ENCODE measurements at places on chromosomes 3 and 15.

GRCh38 chr15:99970891-99971430 is 237.7 kb upstream of the LYSMD4 start:
- DNase-seq = no peak

DNA sequence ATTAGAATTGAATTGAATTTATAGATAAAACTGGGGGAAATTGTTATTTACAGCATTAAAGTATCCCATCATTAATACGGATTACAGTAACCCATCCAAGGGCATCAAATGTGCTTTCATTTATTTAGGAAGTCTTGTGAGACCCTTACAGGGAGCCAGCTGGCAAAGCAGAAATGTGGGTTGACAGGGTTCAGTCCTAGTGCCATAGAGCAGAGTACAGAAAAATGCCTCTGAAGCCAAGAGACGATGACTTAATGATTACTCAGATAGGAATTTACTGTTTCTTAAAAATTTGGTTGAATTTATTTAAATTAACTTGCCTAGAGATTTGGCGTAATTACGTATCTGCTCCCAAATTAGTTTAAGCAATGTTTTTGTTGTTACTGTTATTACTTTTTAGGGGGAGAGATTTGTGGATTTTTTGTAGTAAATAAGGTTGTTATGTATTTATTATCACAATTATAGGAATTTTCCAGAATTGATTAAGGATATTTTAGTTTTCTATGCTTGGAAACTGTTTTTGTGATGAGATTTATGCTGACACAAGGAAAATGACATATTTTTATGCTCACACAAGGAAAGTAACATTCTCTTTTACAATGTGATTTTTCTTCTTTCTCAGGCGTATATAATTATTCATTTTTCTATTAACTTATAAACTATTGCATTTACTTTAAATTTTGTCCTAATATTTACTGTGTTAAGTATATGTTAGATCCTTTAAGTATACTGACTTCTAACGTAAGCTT is 152.0 kb downstream of the EPHA6 start:
- DNase-seq = no peak

DNA sequence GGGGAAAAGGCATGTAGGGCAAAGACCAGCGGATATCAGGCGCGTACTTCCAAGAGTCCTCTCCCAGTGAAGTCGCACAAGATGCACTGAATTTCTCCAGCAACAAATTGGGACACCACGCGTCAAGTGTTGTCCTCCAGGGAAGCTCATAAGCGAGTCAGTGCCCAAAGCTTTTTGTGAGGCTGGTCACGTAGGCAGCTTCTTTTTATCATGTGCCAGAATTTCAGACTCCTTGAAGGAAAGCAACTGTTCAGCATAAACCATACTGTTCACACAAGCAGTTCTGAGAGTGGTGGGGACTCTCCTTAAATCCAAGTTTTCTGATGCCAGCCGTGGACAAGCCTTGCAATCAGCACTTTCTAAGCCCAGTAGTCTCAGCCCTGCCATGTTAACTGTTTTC is 10.1 kb upstream of the FSTL1 start:
- DNase-seq = no peak

GRCh38 chr15:47756872-47757271 is 39.6 kb downstream of the SEMA6D start:
- peak; percentile 41 for DNase-seq

GRCh38 chr15:62085740-62086139 is 19.0 kb downstream of the C2CD4A start:
- no peak for DNase-seq

GRCh38 chr3:186075489-186075888 is 33.4 kb downstream of the ETV5 start:
- no peak for DNase-seq

DNA sequence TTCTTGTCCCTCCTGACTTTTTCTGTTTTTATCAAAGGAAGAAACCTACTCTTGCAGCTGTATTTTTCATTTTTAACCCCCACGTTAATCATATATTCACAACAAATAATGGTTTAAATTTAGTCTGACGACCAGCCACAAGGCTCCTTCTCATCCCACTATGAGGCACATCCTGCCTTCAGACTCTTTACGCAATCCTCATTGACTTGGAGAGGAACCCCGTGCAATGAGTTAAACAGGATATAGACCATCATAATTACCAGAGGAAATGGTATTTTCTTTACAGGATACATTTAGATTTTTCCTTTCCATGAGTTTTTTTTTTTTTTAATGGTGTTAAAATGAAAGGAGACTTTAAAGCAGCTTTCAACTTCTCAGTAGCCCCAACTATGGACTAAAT is 68.5 kb downstream of the WWTR1 start:
- DNase-seq = peak; percentile 85

GRCh38 chr3:136239094-136239493 is 11.0 kb upstream of the PCCB start:
- no peak for DNase-seq

DNA sequence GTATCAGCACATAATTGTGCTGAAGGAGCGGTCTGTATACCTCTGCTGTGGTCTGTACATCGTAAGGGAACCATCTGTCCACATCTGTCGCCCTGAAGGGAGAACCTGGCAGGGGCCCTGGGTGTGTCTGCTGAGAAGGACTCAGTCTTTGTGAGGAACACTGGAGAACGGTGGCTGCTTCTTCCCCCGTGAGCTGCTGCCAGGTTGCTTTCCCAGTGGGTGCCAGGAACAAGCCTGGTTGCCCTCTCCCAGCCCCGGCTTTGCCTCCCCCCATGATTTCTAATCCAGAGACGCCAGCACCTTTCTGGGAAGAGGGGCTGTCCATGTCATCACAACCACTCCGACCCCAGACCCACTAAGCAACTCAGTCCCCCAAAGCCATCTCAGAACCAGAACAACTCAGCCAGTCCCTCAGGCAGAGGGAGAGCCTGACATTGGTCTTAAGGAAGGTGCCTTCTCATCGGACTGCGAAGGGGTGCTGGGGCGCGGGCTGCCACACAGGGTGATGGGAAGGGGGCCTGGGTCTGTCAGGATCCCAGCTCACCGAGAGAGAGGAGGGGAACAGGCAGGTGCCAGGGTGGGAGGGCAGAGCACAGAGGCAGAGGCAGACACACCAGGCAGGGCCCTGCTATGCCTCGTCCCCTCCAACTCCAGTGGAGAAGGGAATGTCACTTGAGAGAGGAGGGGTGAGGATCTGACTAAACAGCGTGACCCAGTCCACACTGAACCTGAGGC is 8.5 kb downstream of the TNK2 start:
- no peak for DNase-seq

GRCh38 chr3:25610779-25611178 is 53.9 kb downstream of the TOP2B start:
- no peak for DNase-seq

GRCh38 chr3:110164632-110165369 is 827.5 kb upstream of the DPPA4 start:
- DNase-seq = no peak

DNA sequence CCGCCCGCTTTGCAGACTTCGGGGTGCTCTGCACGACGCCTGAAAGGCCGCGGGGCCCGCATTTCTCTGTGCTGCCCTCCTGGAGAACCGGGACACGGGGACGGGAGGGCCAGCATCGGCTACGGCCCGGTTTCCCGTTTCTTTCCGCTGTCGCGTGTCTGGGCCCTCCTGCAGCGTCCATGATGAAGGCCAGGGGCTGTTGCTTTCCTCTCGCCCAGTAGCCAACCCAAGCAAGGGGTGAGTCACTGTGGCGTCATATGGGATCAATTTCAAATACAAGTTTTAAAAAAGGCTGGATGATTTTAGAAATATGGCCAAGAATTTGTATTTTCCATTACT is 435 bp downstream of the SLC35G2 start:
- DNase-seq = no peak

GRCh38 chr15:42144841-42145375 is 11.5 kb downstream of the PLA2G4F start:
- DNase-seq = no peak

DNA sequence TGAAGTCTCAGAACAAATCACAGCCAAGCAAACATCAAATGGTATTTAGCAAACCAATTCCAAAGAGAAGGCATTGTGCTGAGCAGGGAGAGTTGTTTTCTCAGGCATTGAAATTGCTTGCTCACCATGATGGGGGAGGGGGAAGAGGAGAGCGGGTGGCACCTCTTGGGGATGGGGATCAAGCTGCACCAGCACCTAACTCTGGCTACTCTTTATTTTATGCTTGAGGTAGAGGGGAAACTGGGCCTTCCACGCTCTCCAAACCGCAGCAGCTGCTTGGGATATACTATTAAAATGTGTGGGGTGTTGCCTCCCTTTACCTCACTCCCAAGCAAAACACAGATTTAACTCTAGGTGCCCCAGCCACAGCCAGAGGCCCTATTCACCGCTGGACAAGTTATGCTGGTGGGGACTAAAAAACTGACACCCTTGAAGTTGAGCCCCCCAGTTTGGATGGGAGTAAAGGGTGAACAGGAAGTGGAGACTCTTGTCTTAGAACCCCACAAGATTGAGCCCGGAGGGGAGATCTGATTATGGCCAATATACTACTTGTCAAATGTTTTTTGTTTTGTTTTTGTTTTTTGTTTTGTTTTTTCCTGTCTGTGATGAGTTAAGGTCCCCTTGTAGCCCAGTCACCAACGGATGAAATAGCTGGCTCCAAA is 5.0 kb upstream of the FOXB1 start:
- DNase-seq = no peak

DNA sequence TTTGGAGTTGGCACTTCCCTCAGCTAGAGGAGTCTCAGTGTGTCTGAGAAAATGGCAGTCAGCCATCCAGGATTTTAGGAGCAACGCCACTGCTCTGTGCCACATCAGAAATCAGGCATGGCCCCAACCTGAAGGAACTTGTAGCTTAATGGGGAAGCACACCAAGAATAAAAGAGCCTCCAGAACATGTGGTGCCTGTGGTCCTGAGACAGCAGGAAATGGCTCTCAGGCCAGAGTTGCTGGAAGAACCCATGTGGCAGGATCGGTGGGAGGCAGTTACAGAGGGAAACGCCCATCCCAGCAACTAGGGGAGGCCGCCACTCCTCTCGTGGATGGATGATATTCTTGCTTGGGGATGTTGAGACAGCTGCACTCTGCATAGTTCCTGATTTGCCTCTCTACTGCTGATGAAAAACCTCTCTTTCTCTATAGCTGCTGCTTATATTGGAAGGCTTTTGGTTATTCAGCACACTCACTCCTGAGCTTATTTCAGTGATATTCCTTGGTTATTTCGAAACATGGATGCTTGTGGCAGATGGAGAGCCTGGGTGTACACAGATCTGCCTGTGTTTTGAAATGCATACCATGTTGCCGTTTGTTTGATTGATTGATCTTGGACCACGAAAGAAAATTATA is 52.4 kb downstream of the KLHL25 start:
- DNase-seq = no peak

DNA sequence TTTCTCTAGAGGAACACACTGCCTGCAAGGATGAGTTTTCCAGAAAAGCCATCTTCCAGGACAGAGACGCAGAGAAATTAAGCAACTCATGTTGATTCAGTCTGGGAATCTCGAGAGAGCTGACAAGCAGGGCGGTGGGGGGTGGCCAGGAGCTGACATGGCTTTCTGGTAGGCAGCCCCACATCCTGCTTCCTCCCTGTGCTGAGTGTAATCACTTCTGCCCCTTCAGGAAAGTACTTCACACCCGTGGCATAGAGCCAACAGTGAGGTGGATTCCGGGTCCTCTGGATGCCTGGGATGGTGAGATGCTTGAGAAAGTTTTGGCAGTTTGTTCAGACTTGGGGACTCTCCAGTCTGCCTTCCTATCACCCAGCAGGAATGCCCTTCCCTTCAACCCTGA is 221.1 kb downstream of the SLCO3A1 start:
- no peak for DNase-seq

DNA sequence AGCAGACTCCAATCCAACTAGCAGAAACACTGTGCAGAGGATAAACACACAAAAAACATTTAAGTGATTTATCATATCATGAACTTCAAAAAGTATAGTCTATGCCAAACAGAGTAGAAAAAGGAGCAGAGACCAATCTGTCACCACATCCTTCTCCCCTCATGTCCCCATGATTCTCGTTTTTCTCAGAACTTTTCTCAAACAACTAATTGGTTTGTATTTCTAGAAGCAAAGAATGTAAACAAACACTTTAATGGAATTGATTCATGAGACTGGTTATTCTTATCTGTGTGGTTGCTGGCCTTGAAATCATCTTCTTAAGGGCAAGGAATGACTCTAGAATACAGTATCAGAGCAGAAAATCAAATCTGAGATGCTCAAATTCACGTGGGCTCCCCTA is 294.2 kb upstream of the THBS1 start:
- DNase-seq = no peak

DNA sequence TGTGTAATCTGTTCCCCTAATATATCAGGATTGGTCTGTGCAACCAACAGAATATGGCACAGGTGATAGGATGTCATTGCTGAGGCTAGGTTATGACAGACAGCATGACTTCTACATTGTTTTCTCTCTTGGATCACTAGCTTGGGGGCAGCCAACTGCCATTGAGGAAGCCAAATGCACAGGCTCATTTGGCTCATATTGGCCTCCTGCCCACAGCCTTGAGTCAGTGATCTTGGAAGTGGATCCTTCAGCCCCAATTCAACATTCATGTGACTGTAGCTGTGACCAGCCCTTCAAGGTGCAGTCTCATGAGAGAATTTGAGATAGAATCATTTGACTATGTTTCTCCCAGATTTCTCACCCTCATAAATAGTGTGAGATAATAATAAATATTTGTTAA is 675.6 kb downstream of the GRM7 start:
- no peak for DNase-seq

DNA sequence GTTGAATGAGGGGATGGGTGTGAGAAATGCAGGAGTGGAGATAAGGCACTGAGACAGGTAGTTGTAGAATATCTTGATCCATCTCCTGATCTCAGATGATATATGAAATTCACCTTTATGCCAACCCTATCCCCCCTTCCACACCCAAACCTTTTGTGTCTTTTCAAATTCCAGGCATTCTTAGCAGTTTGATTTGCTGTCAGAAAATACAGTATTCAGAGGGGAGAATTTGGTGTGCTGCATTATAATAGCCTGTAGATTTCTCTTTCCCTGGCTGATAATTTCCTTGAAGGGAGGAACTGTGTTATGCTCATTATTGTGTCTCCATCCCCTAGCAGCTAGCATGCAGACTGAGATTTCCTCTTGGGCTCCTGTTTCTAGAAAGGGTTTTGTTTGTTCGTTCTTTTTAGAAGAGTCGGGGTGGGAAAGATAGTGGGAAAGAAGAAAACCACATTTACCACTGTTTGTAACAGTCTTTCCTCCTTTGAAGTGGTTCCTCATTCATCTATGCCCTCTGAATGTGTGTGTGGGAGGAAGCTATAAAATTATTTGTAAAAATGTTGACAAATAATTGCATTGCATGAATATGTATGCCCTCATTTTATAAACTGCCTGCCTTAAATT is 373.4 kb downstream of the DIPK2A start:
- DNase-seq = no peak

DNA sequence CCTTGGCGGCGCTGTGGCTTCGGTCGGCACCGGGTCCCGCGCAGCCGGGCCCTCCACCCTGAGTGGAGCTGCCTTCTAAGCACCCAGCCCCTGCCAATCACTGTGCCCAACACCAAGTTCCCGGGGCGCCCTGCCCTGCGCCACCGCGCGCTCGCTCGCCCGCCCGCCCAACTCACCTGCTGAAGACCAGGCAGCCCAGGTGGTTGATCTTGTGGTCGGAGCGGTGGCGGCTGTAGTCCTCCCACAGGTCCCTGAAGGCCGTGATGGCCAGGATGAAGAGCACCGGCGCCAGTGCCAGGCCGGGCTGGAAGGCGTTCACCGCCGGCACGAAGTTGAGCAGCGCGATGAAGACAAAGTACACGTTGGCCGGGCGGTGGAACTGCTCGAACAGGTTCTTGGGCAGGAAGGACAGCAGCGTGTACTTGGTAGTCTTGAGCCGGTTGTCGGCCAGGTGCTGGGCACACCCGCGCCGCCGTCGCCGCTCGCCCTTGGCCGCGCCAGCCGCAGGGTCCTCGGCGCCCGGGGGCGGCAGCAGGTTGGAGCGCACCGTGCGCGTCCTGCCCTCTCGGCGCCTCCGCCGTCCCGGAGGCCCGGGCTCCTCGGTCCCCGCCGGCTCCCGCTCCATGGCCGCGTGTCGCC is 536 bp downstream of the ATP10A start:
- no peak for DNase-seq

Measured in COLO829 (cell line).